Stimulated activated CD8-positive, alpha-beta memory T cell treated with anti-CD3 and anti-CD28 coated beads, Interleukin-7, amount 100 ng/mL, for 1 hour (primary cell): ENCODE measurements at places on chromosomes 3 and 15.
A peak's percentile ranks its signal among the peaks of the same experiment; 100 is the strongest.

DNA sequence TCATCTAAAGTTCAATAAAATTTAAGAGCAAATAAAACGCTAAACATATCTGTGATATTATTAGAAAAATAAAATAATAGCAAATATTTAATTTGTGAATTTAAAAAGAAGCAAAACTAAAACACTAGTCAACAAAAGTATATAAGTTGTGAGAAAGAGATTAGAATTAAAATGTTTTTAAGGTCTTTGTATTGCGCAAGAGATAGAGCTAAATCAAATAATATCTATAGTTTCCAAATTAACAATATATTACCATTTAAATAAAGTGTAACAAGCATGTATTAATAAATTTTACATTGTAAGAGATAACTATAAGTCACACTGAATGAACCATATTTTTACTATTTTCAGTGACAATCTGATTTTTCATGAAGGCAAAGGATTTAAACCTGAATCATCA lies 74.2 kb downstream of the PLSCR2 start:
- no peak for DNase-seq

GRCh38 chr3:43477600-43477999 lies 144.2 kb downstream of the ANO10 start:
- DNase-seq = peak; percentile 43

DNA sequence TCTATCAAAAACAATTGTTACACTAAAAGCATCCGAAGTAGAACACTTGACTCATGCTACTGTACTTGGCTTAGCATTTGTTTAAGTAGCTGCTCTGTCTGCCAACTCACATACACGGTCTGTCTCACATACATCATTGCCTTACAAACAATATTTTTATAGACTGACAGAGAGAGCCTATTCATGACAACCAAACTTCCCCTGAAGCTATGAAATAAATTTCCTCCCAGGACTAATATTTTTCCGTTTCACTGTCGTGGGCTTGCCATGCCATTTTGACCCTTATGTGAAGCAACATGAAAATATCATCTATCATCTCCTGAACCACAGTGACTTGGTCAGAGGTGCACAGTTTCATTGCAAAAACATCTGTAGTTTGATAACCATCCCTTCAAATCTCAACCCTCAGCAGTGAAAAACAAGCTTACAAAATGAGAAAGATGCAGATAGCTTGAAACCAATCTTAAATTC lies 66.5 kb upstream of the PYGO1 start:
- no peak for DNase-seq

- DNase-seq = no peak
Measured at GRCh38 chr3:17009826-17010225, 125.1 kb downstream of the PLCL2 start.

- no peak for DNase-seq
Measured at GRCh38 chr3:146581951-146582467, 23.1 kb downstream of the PLSCR5 start.

- no peak for DNase-seq
Measured at GRCh38 chr3:144760831-144761230, 789.2 kb downstream of the DIPK2A start.

DNA sequence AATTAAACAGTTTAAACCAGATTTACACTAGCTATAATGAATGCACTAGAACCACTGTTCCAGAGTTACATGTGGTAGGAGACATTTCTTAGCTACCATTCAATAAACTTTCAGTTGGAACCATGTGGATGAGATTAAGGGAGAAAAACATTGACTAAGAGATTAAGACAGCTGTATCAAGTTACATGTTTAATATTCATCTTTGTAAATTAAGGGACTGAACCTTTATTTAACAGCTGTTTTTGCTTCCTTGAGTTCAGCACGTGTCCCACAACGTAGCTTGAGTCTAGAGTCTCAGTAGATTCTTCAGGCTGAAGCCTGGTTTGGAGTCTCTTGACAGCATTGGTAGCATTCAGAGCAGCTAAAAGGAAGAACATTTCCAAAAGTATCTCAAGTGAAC lies 27.2 kb upstream of the CFAP44 start:
- no peak for DNase-seq

DNA sequence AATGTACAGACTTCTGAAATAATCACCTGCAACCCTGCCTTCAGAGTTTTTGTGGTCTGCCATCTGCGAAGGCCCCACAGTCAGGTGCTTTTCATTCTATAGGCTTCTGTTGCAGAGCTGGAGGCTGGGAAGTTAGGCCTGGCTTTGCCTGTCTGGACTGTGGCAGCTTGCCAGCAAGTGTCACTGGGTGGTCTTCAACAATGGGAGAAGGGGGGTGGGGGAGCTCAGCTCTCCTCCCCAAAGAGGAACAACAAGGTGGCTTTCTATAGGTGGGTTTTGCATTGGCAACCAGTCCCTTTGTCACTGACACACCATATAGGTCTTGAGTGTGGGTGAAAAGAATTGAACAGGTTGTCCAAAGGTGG lies 7.3 kb downstream of the BOC start:
- DNase-seq = no peak

DNA sequence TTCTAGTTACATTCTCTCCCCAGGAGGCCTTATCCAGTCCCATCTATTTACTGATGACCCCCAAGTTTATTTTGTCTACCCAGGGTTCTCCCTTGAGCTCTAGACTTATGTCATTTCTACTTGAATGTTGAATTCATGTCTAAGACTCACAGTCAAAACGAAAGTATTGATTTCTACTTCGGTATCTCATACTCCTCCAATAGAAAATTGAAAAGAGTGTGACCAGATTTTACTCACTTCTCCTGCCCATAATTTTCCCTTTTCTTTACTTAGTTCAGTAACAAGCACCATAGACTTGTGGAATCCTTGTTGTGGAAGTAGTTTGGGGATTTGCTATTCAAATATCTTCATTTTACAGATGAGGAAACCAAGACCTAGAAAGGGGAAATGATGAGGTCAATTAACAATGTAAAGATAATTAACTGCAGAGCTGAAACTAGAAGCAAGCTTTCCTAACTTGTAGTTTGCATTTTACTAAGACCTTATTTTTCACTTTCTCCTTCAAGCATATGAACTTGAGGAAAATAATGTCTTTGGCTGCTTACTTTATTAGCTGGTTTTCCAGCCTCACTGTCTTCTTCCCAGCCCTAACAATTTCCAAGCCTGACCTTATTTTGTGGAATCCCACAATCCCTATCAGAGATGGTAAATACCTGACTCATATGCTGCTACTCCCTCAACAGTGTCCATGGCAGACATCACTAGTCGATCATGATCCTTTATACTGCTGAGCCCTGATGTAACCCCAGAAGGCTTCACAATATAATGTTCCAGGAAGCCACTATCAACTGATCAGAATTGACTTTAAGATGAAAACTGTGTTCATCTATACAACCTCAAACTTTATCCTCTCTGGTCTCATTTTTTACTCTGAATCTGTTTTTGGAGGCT lies 123.9 kb upstream of the AGBL1 start:
- DNase-seq = no peak

- no peak for DNase-seq
Measured at GRCh38 chr3:188934989-188935388, 236.8 kb upstream of the TPRG1 start.

DNA sequence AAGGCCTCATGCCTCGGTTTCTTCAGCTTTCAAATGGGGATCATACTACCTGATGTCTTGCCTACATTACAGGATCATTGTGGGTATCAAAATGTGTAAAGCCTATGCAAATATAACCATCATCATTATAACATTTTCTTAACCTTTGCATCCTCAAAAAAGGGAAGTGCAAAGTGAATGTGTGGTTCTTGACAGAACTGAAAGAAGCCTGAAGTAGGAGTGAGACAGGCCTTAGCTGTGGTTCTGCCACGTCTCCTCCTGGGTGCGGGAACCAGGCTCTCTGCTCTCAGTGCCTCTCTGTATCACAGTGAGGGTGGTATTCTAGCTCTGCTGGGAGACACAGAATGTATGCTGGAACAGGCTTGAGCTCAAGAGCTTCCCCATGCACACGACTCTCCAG lies 316.9 kb upstream of the ICE2 start:
- DNase-seq = no peak

GRCh38 chr3:100470951-100471350 lies 21.5 kb upstream of the TMEM45A start:
- no peak for DNase-seq

DNA sequence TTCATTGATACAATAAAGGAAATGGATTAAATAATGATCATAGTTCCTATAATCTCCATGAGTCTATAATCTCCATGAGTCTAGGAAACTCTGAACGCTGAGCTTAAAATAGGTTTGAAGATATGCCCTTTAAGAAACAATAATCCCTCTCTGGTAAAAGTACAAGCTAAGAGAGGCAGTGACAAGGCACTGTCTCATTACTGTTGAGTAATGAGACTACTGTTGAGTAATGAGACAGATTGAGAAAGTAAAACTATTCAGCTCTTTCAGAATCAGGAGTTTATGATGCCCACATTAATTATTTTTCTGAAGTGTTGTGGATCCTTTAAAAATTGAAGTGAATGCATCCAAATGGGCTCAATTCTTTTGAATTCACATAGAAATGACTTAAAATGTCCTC lies 235.5 kb upstream of the THRB start:
- DNase-seq = no peak

GRCh38 chr3:122982216-122983185 lies 45.1 kb downstream of the SEMA5B start:
- no peak for DNase-seq

- DNase-seq = no peak
Measured at GRCh38 chr3:73215281-73215680, 153.8 kb downstream of the EBLN2 start.

GRCh38 chr15:27867861-27868260 lies 231.3 kb downstream of the OCA2 start:
- no peak for DNase-seq

DNA sequence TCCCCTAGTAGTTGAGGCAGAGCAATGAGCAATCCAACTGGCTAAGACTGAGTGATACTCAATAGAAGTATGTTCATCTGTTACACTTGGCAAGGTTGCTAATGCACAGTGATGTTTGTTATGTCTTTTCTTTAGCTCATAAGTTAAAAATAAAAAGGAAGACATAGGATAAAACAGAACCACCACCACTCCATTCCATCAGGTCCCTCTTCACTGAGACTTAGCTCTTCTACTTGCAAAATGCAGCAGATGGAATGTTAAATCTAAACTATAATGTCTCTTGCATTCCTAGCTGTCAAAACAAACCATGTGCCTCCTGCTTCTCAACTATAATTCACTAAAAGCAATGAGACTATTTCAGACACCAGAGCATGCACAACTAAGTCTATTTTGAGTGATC lies 265.6 kb upstream of the UBE2E2 start:
- no peak for DNase-seq

- DNase-seq = no peak
Measured at GRCh38 chr15:32698773-32699390, 18.9 kb upstream of the GREM1 start.

GRCh38 chr15:52060501-52060900 lies 41.5 kb downstream of the MAPK6 start:
- DNase-seq = no peak
